ENCODE measurements at places on chromosomes 5 and 9.

DNA sequence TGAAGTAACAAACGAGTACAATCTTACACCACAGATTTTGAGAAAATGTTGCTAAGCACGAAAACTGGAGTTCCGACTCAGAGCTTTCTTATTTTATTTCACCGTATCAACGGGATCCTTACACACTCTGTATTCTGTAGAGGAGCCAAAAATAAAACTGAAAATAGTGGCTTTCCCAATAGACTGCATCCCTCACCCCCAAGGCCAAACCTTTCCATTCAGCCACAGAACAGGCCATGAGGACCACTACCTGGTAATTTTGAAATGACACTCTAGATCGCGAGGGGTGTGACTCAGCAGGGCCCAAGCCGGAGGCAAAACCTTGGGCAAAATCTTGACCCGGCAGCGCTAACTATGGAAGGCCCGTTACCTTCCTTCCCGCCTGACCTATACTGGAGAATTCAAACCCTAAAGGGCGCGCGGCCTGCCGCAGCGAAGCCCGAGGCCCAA, 432 bp downstream of the HSPA9 start:
- DNase-seq, result peak; percentile 59

DNA sequence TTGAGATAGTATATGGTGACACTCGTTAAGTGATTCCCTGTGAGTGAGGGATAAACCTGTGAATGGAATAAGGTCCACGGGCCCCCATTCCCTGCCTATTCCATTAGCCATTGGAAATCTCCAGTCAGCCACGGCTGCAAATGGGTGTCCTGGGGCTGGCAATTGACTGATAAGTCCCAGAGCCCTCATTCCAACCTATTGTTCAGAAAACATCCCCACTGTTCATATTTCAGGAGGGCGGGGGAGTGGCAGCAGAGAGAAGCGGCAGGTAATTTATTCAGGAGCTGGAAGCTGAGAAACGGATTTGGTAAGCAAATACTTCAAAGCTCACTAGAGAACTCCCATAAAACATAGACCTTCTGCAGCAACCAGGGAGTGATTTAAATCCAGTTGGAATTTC, 42.0 kb downstream of the TMEM174 start:
- DNase-seq, result no peak

- peak; percentile 92 for DNase-seq
Observed at GRCh38 chr5:173331956-173332479, 3.8 kb upstream of the STC2 start.

GRCh38 chr5:75885321-75885720, 168.1 kb upstream of the POC5 start:
- no peak for DNase-seq

DNA sequence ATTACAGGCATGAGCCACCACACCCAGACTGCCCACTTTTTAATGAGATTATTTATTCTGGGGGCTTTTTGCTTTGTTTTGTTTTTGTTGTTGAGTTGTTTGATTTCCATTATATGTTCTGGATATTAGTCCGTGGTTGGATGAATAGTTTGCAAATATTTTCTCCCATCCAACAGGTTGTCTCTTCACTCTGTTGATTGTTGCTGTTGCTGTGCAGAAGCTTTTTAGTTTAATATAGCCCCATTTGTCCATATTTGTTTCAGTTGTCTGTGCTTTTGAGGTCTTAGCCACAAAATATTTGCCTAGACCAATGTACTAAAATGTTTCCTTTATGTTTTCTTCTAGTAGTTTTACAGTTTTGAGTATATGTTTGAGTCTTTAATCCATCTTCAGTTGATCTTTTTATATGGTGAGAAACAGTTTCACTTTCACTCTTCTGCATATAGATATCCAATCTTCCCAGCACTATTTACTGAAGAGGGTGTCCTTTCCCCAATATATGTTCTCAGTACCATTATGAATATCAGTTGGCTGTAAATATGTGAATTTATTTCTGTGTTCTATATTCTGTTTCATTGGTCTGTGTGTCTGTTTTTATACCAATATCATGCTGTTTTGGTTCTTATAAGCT, 30.2 kb upstream of the TBCA start:
- DNase-seq, result peak; percentile 3
